ENCODE measurements at places on chromosomes 13 and 19.

DNA sequence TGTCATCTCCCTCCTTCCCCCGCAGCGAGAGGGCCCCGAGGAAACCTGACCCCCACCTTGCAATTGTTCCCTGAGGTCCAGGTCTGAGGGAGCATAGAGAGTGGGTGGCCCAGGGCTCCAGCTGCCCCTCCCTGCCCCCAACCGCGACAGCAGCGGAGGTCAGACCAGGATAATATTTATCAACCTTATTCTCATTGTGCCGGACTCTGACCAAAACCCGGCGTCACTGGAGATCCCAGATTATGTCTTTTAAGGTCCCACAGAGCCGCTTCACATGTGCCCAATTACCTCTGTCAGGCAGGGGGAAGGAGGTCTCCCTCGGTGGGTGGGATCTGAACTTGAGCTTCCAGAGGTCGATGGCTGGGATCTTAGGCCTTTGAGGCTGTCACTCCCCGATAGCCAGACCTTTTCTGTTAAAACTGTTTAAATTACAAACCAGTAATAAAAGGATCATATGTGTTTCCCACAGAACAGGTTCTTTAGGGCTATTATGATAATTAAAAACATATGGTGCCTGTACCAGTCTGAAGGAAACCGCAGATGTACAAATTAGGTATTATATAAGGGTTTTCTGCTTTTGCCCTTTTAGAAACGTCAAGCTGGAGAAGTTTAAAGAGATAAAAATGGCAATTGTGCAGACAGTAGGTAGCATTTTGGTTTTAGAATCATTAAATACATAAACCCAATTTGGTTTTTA, 195.5 kb downstream of the ZNF536 start:
- ATAC-seq: peak; percentile 52

DNA sequence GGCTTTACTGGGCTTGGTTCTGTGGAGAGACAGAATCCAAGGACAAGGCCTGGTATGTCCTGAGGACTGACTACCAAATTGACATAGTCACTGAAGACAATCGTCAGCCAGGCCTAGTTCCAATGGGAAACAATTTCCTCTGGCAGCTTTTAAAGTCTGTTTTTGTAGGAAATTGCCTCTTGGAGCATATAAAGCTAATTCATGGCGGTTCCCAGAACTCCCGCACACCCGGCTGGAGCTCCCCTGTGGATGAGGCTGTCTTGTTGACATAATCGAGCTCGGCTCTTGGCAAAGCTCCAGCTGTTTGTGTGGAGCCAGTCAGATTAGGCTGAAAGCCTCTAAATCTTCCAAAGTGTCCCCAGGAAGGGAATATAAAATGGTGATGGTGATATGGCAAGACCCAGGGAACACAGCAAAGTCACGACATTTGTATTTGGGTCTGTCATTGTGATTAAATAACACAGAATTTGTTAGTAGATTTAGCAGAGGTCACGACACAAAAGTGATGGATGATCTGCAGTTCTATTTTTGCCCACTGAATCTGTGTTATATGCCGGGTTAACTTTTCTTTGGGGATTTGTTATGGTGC, 395.0 kb downstream of the PCDH9 start:
- ATAC-seq: peak; percentile 98

GRCh38 chr19:47256693-47257410, 527 bp downstream of the CCDC9 start:
- ATAC-seq: peak; percentile 82

DNA sequence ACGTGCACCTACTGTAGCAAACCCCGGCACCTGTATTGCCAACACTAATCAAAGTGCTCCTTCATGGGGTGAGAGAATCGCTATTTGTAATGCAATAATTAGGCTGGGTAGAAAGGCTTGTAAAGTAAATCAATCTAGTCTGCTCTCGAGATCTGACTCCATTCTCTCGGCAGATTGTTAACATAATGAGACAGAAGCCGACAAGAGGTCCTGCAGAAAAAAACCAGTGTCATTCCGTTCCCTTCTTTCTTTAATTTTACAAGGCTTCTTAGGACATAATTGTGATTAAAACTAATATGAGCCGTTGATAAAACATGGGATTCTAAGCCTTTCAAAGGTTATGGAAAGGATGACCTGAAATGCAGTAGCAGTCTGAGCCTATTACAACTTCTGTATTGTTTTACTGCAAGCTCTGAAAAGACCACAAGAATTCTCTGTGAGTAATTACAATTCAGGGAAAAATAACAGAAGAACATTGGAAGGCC, 530.0 kb downstream of the PCDH9 start:
- ATAC-seq: no peak

- ATAC-seq: no peak
These were observed 531.1 kb downstream of the IRS2 start for GRCh38 chr13:109255141-109255856.

DNA sequence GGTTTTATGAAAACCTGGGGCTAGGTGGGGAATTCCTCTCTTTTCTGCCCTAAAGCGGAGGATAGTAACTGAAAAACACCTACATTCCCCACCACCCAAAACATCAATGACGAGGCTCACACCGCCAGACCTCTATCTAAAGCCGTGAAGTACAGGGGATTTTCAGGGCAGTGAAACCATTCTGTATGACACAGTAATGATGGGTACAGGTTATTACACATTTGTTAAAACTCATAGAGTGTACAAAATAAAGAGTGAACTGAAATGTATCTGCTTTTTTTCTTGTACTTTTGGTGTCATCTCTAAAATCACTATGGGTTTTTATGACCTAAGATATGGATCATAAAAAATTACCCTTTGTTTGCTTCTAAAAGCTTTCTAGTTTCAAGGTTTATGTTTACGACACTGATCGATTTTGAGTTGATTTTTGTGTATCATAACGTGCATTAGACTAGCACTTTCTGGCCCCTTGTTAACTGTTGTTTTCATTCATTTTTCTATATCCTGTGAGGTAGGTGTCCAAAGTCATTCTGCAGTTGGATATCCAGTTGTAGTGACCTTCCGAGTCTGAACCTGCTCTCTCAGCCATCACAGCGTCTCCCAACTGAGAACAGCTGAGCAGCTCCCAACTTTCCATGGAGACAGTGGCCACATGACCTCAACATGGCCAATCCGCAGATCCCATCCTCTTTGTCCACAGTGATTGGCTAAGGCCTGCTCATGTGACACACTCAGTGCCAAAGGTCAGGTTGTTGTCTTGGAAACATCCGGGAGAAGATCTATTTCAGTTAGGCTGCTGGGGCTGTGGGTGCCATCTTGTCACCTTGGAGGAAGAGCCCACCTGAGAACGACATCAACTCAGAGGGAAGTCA, 10.3 kb downstream of the MBD3L2B start:
- no peak for ATAC-seq

GRCh38 chr13:74866101-74866500, 615.9 kb downstream of the TBC1D4 start:
- ATAC-seq: no peak

DNA sequence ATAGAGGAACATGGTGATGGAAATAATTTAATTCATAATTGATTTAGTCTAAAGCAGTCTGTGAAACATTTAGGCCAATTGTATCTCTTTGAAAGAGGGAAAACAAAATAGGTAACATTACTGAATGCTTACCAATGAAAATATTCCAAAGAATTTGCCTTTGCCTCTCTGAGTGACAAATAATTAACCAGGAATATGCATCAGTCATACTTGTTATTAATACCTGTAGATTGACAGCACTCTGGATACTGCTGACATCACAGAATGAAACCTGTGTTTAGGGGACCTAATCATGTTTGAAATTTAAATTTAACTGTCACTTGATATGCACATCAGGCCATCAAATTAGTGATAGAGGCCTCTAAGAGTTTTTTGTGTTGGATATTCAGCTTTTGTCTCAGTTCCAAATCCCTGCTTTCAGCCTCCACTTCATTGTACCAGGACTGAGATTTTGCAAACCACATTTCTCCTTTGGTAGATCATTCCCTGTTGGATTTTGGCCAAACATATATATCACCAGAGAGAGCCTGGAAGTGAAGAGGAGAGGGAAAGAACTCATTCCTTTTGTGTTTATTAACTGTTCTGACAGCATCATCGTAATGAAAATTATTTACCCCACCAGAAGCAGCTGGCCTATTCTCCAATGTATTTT, 64.8 kb upstream of the KLHL1 start:
- ATAC-seq: no peak
